ENCODE measurements at places on chromosomes 6 and 20.
A peak's percentile ranks its signal among the peaks of the same experiment; 100 is the strongest.

DNA sequence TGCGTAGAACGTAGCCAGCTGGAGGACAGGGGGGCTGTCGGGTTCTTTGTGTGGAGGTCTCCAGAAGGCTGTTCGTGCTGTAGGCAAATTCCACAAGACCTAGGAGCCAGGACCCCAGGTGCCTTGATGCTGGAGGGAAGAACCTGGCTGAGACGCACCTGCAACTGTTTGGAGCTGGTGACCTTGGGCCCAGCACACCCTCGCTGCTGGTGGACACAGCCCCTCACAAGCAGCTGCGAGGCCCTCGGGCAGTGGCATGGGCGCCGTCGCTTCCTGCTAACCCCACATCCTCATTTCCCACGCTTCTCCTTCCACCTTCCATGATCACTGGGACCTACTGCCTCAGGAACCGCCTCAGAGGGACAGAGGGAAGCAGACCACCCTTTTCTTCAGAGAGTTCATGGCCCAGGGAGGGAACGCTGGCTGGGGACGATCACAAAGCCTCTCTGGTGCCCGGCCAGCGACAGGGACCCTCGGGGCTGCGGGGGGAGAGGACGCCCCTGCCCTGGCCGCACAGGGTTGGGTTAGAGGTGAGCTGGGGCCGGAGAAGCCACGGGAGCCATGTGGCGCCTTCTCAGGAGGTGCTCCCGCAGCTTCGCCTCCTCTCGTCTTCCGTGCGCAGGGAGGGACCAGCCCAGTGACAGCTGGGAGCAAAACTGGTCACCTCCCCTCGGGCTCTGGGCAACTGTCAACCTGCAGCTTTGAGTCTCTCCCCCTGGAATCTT, 18.4 kb downstream of the DLL1 start:
- no peak for DNase-seq

- DNase-seq = no peak
These were observed 32.3 kb downstream of the FOXP4 start for GRCh38 chr6:41578217-41579087.

GRCh38 chr6:105839266-105839665, 246.9 kb upstream of the PRDM1 start:
- no peak for DNase-seq

DNA sequence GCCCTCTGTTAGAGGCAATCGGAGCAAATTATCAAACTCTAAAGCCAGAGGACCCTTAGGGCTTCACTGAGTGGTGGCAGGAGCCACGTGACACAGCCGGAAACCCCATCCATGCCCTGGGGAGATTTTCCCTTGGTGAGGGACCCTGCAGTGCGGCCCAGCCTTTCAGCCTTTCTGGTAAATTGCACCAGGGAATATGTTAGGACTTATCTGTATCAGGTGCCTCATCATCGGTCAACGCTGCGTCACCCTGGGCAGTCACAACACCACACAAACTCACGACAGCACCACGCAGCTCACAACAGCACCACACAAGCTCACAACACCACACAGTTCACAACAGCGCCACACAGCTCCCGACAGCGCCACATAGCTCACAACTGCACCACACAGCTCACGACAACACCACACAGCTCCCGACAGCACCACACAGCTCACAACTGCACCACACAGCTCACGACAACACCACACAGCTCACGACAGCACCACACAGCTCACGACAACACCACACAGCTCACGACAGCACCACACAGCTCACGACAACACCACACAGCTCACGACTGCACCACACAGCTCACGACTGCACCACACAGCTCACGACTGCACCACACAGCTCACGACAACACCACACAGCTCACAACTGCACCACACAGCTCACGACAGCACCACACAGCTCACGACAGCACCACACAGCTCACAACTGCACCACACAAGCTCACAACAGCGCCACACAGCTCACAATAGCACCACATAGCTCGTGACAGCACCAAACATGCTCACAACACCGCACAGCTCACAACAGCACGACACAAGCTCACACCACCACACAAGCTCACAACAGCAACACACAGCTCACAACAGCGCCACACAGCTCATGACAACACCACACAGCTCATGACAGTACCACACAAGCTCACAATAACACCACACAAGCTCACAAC, 199.0 kb downstream of the DLL1 start:
- no peak for DNase-seq

GRCh38 chr6:65248101-65248610, 458.9 kb downstream of the EYS start:
- no peak for DNase-seq

DNA sequence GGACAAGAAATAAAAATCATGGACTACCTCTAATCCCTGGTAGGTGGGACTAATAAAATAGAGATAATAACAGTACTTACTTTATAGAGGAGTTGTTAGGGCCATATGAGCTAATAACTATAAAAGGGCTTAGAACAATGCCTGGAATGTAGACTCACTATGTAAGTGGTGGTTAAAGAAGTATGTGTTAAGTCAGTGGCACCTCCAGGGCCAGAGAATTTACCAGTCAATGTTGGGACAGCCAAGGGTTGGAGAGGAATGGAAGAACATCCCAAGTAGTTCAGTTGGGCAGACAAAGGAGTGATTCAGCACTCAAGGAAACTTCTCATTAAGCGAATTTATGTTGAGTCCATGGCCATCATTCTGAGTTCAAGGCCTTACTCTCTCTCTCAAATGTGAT, 116.8 kb downstream of the OTOR start:
- DNase-seq = no peak

- DNase-seq = no peak
These were observed 44.8 kb downstream of the TCP11 start for GRCh38 chr6:35096129-35096862.

- DNase-seq = no peak
These were observed 654.0 kb downstream of the QKI start for GRCh38 chr6:164068527-164068926.

DNA sequence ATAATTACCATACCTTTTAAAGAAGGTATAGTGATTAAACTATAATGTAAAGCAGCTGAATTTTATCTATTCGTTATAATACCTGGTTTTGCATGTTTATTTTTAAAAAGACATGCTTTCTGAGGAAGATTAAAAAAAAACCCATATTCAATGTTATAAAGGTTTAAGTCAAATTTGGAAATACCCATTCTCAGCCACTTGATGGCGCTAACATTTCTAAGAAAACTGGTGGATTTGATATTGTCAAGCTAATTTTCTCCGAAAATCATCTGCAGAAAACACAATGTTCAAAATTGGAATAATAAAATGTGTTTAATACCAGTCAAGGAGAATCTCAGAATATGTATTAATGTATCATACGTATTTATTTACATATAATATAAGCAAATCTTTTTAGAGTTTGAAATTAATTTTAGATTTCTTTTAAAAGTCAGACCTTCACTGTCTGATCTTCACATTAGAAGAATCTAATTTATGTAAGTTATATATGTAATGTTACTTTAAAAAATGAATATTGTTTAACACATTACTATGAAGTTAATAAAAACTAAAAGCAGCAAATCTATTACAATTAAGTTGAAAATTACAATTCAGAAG, 35.0 kb downstream of the SHPRH start:
- peak; percentile 5 for DNase-seq

DNA sequence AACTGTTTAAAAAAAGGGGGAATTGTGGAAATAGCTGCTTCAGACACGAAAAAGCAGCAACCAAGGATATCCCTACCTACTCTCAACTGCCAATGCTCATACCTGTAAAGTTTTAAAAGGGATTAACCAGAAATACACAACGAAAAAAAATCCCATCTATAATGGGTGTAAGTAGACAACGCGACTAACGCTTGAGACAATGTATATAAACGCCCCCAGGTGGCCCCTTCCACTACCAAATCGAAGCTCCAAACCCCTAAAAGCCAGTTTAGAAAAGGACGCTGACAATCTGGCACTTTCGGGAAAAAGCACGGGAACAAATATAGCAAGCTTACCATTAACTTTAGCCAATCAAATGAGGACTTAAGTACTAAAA, 94.5 kb upstream of the BTN3A2 start:
- DNase-seq = no peak

- DNase-seq = no peak
These were observed 45.5 kb upstream of the SRF start for GRCh38 chr6:43125555-43125954.

DNA sequence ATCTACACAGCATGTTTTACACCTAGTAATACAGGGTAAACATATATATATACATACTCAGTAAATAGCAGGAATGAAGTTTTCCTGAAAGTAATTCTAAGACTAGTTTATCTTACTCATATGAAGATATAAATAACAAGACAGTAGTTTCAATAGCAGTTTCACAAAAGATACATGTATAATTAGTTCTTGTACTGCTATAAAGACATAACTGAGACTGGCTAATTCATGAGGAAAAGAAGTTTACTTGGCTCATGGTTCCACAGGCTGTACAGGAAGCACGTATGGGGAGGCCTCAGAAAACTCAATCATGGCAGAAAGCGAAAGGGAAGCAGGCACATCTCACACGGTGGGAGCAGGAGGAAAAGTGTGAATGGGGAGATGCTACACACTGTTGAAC, 16.9 kb downstream of the RARS2 start:
- no peak for DNase-seq

GRCh38 chr6:88381289-88381642, 215.1 kb upstream of the CNR1 start:
- no peak for DNase-seq

- DNase-seq = no peak
These were observed 283.9 kb upstream of the RIMS1 start for GRCh38 chr6:71602385-71603007.

DNA sequence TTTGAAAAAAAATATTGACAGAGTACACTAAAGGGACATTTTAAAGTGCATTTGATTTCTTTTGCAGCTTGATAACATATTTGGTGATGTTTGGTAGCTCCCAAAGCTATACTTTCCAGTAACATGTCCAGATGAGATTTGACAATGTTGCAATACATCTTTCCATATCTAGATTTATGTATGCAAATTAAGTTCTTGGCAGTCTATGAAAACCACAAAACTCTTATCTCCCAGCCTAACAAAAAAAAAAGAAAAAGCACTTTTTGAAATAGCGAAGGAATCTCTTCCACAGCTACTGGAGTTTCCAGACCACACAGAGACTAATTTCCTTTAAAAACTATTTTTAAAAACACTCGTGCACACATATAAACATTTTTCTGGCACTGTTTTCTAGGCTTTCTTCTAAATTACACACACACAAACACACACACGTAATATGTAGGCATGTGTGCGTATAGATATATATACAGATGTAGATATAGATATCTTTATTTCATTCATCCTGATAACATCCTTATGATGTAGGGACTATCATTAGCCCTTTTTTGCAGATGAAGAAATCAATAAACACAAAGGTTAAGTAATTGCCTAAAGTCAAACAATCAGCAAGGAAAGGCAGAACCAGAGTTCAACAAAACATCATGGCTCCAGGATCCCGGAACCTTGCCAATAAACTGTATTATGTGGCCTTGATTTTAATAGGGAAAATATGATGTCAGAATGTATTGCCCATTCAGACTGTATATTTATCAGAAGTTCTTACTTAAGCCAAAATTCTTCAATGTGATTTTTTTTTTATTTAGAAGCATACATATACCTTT, 93.3 kb downstream of the ADGRB3 start:
- no peak for DNase-seq

DNA sequence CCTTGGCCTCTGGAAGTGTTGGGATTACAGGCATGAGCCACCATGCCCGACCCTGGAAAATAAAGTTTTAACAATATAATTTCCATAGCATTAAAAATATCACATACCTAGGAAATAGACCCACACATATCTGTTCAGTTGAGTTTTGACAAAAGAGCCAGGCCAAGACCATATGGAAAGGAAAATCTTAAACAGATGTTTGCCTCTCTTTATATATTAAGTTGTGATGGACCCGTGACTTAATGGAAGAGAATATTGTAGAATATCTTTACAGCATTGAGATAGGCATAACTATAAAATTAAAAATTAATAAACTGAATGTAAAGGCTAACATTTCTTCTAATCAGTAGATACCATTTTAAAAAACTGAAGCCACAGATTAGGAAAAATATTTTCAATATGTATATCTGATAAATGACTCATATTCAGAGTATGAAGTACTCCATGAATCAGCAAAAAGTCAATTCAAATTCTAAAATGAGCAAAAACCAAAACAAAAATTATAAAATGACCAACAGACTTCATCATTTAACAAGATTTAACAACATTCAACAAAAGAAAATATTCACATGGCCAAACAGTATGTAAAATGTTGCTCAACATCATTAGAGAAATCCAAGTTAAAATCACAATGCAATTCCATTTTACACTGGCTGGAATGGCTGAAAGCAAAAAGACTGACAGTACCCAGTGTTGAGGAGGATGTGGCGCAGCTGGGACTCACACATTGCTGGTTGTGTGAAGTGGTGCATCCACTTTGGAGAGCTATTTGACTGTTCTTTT, 43.3 kb downstream of the GTF2H5 start:
- no peak for DNase-seq

- no peak for DNase-seq
These were observed 27.8 kb downstream of the ASIP start for GRCh38 chr20:34268851-34269636.

DNA sequence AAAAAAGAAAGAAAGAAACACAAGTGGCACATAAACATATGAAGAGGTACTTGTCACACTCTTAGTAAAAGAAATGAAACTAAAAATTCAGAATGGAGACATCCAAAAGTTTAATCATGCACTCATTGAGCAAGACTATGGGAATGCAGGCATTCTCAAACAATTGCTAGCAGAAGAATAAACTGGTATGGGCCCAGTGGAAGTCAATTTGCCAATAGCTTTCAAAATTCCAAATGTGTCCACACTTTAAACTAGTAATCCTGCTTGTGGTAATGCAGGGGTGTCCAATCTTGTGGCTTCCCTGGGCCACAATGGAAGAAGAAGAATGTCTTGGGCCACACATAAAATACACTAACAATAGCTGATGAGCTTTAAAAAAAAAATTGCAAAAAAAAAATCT, 97.4 kb downstream of the EPB41L2 start:
- no peak for DNase-seq

DNA sequence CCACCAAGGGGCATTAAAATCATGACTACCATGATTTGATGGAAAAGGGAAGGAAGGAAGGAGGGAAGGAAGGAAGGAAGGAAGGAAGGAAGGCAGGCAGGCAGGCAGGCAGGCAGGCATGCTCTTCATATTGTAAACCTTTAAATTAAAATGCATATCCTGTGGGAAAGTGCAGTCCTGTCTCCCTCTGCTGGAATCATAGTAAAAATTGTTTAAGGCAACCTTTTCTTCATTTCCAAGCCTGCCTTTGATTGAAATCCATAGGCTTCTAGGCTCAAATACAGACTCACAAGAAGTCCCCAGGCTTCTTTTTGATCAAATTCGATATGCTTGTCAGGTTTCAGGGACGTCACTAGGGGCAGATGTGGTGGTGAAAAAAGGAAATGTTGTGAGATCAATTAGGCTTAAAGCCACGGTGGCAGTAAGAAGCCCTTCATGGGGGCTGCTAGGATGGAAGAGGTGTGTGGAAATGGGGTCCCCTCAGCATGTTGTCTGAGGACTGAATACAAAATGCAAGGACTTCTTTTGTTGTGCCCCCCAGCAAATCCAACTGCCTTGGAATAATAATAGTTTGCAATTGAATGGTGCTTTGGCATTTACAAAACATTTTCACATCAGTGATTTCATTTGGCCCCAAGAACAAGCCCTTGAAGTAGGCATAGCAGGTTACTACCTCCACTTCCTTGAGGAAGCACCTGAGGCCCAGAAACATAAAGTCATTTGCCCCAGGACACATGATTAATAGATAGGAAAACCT, 25.6 kb upstream of the GABRR1 start:
- no peak for DNase-seq
